ENCODE measurements at places on chromosomes 5 and 9. TPM values are rescaled to one million over a fixed set of nuclear protein-coding genes. Genes with fewer than 3 reads are reported as not detected.

TMEFF1 gene
- total RNA-seq = 58.5 TPM

CDH18 gene
- 12.8 TPM for total RNA-seq

FUT7 gene
- not detected for total RNA-seq

MSX2 gene
- not detected for total RNA-seq

RGS14 gene
- 5.0 TPM for total RNA-seq

ADGRD2 gene
- total RNA-seq = not detected

SH3RF2 gene
- total RNA-seq = 0.94 TPM

Data from parietal lobe (tissue), 2 donors.